Stimulated activated CD8-positive, alpha-beta memory T cell treated with anti-CD3 and anti-CD28 coated beads, Interleukin-2, amount 100 ng/mL, for 48 hours (primary cell): ENCODE measurements at places on chromosomes 7 and 10.

- DNase-seq = no peak
These were observed 325.4 kb downstream of the DNAJB6 start for GRCh38 chr7:157662110-157662791.

- DNase-seq = no peak
These were observed 169.3 kb upstream of the MAGI2 start for GRCh38 chr7:79622781-79623180.

- DNase-seq = no peak
These were observed 35.7 kb downstream of the PDZD8 start for GRCh38 chr10:117339578-117339977.

- DNase-seq = no peak
These were observed 108.4 kb downstream of the SFMBT2 start for GRCh38 chr10:7302392-7302906.

DNA sequence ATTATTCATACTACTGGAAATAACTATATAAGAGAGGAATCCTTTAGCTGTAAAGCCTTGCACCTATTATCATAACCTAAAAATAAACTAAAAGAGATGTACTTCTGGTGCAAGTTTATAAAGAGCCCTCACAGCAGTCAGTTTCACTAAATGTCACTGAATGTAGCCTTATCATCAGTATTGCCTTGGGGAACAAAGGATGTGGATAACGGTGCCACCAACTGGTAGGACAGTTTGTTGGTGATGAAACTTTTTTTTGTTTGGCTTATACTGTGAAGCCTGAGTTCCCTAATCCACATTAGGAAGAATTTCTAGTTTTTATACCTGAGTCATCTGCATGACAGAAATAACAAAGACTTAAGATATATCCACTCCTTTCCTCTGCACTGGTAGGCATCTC, 117.9 kb upstream of the COL1A2 start:
- no peak for DNase-seq

GRCh38 chr10:93098816-93099215, 25.1 kb downstream of the CYP26A1 start:
- DNase-seq = no peak

- no peak for DNase-seq
These were observed 33.6 kb downstream of the SUFU start for GRCh38 chr10:102537367-102537766.

- DNase-seq = no peak
These were observed 287.4 kb upstream of the SEMA3C start for GRCh38 chr7:81206217-81206616.

DNA sequence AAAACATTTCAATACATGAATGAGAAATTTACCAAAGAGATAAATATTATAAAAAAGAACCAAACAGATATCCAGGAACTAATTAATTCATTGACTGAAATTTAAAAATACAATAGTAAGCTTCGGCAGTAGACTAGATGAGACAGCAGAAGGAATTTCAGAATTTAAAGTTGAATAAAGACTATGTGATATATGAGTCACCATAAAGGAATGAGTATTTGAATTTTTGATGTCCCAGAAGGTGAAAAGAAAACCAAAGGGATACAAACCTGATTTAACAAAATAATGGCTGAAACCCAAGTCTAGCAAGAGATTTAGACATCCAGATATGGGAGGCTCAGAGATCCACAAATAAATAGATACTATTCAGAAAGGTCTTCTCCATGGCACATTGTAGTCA, 623.9 kb upstream of the FOXK1 start:
- no peak for DNase-seq

DNA sequence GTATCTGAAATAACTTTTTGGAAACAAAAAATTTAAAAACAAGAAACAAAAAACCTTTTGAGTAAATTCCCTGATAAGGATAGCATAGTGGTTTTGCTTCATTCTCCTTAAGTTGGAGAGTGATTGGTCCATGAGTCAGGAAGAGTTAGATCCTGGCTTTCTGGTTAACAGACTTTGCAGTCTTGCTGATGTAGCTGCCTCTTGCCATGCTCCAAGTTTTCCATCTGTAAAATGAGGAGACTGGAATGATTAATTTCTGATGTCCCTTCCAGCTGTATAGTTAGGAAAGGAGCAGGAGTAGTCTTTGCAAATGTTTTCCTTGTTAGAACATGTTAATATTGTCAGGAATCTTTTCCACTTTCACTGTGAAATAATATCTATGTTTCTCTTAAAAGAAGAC, 266.6 kb downstream of the DNAJB9 start:
- DNase-seq = no peak

DNA sequence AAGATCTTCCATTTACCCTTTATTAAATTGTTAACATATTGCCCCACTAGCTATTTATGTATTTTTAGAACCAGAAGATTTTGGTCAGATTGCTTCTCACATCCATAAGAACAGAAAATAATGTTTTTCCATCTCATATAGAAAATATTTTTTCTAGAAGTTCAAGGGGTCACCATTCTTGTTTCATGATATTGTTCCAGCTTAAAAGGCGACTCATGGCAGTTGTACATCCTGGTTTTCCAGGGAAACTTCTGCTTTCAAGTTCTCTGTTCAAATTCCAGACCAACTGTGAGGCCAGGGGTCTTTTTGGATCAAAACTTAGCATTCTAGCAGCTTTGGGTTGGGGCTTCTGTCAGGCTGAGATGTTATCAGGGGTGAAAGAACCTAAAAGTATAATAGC, 84.4 kb downstream of the LRRC4 start:
- no peak for DNase-seq

DNA sequence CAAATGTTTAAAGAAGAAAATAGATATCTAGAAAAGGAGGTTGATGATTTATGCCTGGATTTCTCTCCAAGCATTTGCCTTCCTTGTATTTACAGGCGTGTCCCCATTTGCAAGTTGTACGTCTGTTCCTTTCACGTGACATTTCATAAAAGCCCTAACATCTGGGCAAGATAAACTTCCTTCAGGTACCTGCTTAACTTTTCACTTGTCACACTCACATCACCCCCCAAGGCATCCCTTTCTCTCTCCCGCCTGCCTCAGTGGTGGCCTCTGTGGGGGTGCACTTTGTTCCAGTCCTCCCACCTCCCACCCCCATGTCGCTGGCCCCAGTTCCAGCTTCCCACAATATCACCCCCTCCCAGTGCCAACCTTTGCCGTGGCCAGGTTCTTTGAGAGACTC, 6.7 kb downstream of the TWIST1 start:
- DNase-seq = no peak

DNA sequence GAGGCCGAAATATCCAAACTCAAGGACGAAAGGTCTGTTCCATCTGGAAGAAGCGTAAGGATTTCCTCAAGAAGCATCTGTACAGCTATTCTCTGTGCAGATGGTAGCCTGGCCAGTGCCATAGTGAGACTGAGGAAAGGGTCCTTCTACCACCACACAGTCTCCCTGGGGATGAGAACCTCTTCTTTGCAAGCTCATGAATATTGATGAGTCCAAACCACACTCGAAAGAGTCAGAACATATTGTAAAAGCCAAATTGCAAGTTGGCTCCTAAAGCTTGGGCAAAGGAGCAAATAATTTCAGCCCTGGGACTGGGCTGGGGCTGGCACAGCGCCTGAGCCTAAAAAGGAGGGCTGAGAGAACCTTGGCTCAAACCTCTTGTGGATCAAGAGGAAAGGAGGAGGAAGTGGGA, 66.1 kb upstream of the PIP4K2A start:
- DNase-seq = no peak

DNA sequence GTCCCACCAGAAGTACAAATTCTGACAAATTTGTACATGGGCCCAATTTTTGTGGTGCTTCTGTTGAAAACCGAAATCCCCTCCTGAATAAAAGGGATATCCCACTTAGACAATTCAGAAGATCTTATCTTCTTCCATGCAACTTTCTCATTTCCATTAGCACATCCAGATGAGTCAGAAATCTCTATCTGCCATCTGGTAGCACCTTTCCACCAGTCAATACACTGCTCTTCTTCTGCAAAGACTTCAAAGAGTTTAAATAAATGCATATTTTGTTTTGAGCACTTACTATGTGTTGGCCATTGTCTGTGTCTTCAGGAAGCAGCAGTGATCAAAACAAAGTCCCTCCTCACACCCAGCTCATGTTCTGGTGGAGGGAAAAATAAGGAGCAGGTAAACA, 12.7 kb upstream of the KLF6 start:
- no peak for DNase-seq

- no peak for DNase-seq
These were observed 692.0 kb downstream of the PHTF2 start for GRCh38 chr7:78490524-78490923.

DNA sequence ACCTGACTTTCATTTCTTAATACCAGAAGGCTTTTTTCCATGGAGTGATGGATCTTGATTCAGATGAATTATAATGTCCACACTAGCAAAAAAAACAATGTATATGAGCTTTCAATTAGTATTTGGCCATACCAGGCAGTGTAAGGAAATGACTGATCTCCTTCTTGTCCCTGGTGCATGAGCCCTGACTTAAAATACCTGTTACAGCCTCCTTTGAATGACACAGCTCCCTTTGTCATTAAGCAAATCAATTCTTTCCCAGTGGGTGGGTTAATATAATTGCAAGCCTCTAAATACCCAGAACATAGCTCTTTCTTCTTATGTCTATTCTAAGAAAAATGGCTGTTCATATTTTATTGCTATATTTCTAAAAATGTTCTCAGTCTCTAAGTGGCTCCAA, 164.7 kb downstream of the C1GALT1 start:
- no peak for DNase-seq

DNA sequence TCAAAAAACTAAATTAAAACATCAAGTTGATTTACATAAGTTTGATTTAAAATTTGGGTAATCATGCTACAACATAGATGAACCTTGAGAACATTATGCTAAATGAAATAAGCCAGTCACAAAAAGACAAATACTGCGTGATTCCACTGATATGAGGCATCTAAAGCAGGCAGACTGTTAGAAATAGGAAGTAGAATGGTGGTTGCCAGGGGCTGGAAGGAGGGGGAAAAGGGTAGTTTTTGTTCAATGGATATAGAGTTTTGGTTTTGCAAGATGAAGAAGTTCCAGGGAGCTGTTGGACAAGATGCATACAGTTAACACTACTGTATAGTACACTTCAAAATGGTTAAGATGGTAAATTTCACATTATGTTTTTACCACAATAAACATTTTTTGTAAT, 45.0 kb upstream of the IFRD1 start:
- DNase-seq = no peak

DNA sequence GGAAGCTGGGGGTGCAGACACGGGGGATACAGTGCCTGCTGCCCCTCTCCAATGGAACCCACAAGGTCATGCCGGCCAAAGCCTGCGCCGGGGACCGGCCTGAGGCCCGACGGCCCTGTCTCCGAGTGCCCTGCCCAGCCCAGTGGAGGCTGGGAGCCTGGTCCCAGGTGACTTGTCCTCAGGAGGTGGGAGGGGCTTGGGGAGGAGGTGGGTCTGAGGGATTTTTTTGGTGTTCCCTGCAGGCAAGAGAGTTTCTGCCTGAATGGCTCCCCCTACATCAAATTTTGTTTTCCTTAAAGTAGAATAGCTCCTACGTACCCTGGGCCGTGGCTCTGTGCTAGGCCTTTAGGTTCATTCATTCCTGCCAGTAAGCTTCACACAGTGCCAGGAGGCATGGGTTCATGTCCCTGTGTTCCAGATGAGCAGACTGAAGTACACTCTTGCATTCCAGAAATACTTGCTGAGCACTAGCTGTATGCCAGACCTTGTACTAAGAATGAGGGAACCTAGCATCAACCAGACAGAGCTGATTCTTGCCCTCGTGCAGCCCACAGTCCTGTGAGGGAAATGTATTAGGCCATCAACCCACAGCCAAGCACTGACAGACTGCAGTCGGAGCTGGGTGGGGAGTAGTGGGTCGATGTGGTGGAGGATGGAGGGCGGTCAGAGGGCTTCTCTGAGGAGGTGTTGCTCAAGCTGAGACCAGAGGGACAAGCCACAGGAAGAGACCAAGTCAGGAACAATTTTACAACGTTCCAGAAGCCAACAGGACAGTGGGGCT, 31.1 kb downstream of the TBATA start:
- DNase-seq = no peak

- DNase-seq = no peak
These were observed 578.5 kb upstream of the MKI67 start for GRCh38 chr10:128704716-128705115.

- no peak for DNase-seq
These were observed 64.5 kb upstream of the DNAJB12 start for GRCh38 chr10:72419241-72419640.

DNA sequence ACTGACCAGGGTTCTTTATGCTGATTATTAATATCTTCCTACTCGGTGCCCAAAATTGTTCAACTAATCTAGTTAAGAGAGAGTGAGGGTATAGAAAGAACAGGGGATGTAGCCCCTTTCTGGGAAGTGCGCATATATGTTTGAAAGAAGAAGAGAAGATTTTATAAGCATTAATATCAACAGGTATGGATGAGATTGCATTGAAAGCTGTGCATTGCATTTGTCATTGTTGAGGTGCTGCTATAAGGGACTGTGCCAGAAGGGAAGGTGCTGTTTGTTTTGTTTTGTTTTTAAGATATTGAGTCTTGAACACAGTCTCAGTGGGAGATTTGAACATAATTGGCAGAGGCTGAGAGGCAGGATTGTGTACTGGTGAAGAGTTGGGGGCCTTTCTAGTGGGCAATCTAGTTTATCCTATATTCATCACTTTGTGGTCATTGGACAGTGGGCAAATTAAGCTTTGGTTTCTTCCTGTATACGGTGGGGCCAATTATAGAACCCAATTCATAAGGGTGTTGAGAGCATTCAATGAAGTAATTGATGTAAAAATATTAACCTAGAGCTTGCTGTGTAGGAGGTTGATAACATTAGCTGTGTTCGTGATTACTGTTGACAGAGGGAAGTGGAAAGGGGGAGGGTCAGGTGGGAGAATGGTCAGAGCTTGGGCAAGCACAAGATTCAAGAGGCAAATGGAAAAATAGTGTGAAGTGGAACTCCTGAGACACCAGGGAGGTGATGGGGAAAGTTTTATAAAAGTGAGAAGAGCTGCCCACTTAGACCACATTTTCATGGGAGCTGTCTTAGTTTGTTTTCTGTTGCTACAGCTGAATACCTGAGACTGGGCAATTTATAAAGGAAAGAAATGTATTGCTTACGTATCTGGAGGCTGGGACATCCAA, 19.9 kb upstream of the PCGF5 start:
- no peak for DNase-seq

DNA sequence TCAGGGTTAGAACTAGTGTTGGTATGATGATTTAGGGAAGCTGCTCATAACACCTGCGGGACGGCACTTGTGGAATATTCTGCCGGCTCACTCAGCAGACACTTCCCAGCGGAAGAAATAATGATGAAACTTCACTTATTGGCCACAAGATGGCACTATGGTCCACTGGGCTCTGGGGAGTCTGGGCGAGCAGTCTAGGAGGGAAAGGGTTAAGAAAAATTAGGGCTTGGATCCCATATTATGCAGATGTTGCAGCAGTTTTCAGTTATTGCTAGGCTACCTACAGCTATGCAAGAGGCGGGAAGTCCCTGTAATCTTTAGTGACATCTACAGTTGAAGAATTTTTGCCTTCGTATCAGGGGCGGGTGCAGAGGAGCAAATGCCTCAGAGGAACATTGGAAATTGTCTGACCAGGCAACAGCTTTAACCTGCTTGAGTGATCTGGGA, 238.7 kb upstream of the PRSS58 start:
- DNase-seq = no peak

- no peak for DNase-seq
These were observed 281.9 kb downstream of the PPP1R3A start for GRCh38 chr7:113636727-113637421.

GRCh38 chr7:1385809-1386622, 73.3 kb downstream of the MICALL2 start:
- DNase-seq = no peak

GRCh38 chr7:40231796-40232195, 97.0 kb downstream of the SUGCT start:
- DNase-seq = no peak

- no peak for DNase-seq
These were observed 56.3 kb downstream of the ZMIZ1 start for GRCh38 chr10:79125092-79125491.
